ENCODE measurements at places on chromosomes 7 and 10.

DNA sequence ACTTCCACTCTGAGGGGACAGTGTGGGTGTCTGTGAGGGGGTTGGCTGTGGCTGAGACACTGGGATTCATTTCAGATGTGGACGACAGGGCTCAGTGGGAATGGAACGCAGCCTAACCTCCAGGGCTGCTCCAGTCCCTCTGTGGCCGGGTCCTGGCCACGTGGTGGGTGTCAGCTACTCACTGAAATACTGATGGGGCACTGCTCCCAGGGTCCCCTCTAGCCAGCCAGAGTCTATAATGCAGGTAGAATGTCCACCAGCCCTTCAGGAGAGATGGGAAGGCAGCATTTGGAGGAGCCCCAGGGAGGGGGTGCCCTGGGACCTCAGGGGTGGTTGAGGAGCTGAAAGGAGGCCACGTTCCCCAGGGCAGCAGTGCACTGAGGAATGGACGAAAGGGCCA is 87.2 kb upstream of the LANCL2 start:
- no peak for DNase-seq

DNA sequence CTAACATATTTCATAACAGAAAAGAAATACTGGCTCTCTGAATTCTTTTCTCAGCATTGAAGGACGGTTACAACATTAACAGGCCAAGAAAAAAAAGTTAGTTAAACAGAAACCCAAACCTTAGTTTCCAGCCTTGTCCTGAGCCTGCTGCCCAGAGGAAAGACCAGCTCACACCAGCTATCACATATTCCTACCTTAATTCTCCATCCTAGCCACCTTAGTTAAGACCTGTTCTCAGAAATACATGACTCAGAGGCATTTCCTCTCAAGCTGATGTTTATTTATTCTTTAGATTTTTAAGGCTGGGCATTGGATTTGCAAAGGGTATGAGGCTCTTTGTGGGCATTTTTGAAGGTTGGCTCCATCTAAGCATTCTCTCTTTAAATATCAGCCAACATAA is 34.3 kb upstream of the ADAM12 start:
- DNase-seq = no peak

GRCh38 chr10:104041891-104042535 is 43.7 kb downstream of the COL17A1 start:
- no peak for DNase-seq

- DNase-seq = no peak
Measured at GRCh38 chr10:81978238-81978637, 103.2 kb downstream of the NRG3 start.

GRCh38 chr10:29811751-29812427 is 177.1 kb upstream of the SVIL start:
- peak; percentile 10 for DNase-seq

DNA sequence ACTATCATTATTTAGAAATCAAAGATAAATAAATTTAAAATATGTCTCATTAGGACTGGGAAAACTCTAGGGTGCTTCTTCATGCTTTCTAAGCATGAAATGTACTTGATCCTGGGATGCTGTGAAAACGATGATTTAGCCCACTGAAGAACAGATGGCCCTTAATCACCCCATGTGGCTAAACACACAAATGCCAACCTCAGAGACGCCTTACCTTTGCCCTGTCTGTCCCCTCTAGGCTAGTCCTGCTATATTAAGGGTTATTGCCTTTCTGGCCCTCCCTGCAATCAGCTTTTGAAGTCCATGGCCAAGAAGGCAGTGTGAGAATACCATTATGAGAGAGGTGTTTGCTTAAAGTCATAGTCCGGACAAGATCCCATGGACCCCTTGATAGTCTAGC is 217.2 kb downstream of the TWIST1 start:
- DNase-seq = peak; percentile 82

- DNase-seq = no peak
Measured at GRCh38 chr10:93941606-93942005, 47.8 kb downstream of the SLC35G1 start.

DNA sequence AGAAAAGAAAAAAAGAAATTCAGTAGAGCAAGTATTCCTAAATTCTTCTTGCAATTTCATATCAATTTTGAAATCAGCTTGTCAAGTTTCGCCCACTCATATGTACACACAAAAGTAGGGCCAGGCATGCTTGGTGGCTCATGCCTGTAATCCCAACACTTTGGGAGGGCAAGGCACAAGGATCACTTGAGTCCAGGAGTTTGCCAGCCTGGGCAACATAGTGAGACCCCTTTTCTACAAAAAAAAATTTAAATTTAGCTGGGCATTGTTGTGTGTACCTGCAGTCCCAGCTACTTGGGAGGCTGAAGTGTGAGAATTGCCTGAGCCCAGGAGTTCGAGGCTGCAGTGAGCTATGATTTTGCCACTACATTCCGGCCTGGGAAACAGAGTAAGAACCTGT is 65.4 kb downstream of the MRPL32 start:
- no peak for DNase-seq

DNA sequence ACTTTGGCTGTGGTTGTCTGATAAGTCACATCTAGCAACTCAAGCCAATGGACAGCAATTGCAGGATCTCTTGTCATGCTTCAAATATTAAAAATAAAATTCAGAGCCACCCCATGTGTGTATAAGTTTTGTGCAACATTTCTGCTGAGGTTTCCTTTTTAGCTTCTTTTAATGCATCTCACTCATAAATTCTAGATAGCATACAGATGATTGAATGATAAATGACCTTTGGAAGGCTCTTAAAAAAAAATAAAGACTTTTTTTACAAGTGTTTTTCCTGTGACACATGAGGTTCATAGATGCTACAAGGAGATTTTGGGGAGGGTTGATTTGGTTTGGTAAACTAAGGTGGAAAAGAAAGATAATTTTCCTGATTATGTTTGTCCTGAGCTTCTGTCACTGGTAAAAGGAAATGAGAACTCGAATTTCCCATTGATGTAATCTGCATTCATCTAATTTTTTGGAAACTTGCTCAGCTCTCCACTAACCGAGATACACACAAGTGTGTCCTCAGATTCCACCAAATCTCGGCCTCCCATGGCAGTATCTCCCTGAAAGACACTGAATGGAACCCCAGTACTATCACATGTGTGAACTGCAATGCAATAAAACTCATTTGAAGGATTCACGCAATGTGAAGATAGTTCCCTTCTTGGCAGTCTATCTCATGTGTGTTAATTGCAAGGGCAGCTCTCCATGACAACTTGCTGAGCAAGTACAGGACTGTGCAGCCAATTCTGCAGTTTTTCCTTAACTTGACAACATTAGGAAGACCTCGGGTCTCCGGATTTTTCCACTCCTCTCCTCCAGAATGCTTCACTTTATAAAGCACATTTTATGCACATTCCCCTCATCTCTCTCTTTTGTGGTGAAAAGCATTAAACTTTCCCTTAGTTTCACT is 185.4 kb upstream of the PFKP start:
- DNase-seq = no peak

- DNase-seq = no peak
Measured at GRCh38 chr7:41567731-41568114, 135.2 kb downstream of the INHBA start.

DNA sequence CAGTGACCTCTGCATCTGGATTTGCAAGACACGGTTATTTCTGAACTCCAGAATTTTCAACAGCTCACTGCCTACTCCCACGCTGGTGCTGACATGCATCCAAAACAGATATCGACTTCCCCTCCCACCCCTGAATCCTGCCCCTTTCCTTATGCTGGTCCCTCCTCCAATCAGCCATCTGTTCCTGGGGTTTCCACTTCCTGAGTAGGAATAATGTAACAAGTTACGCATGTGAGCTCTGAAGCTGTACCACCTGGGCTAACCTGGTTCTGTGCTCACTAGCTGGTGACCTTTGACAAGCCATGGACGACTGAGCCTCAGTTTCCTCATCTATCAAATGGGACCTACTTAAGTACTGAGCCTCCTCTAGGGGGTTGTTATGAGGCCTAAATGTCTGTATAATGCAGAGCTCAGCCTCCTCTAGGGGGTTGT is 1.7 kb upstream of the NCAPG2 start:
- DNase-seq = peak; percentile 67

GRCh38 chr7:132865366-132866143 is 216.3 kb downstream of the CHCHD3 start:
- DNase-seq = no peak

- DNase-seq = no peak
Measured at GRCh38 chr7:105806592-105807447, 69.6 kb downstream of the ATXN7L1 start.

GRCh38 chr10:6918305-6918704 is 338.2 kb upstream of the PRKCQ start:
- no peak for DNase-seq

GRCh38 chr10:43264344-43264964 is 2.4 kb downstream of the RASGEF1A start:
- peak; percentile 40 for DNase-seq

- no peak for DNase-seq
Measured at GRCh38 chr10:23439452-23439960, 631 bp downstream of the OTUD1 start.

DNA sequence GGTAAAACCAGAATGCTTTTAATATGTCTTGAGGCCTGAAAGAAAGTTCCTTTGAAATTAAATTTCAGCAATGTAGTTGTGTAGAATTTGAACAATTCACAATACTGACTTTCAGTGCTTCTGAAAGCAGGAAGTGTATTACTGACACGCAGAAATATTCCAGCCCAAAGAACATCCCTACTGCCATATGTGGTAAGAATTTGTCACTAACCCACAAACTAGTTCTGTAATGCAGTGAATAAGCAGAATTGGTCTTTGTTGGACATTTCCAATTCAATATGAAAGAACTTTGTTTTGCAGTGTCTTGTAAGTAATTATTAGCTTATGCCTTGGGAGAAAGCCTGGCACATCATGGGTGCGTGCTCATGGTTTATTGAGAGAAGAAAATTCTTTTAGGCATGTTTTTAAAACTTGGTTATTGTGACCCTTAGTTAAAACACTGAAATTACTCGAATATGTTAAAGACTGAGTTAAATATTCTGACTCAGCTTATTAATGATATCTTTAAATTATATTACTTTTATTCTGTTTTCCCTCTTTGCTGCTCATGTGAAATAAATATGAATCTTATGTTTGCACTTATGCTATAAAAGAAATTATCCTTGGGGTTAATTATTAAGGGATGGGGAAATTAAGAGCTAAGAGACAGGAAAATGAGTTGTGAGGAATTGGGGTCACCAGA is 33.4 kb downstream of the PTPN12 start:
- DNase-seq = no peak

Measured in DMS 273 treated with DMSO at 0.1 percent for 48 hours (cell line).